NCI-H1048 (cell line): ENCODE measurements at places on chromosomes 3 and 15.

DNA sequence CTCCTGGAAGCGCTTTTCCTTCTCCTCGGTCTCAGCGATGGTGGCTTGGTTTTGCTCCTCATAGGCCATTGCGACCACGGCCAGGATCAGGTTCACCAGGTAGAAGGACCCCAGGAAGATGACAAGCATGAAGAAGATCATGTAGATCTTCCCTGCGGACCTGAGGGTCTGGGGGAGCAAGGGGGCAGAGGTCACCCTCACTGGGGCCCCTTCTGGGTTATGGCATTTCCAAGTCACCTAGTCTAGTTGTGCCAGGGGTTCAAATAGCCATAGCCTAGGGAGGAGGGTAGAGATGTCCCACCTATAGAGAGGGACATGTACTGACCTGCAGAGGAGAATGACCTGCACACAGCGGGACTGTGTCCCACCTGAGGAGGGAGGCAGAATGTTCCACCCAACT, 43.5 kb downstream of the SCN5A start:
- no peak for DNase-seq

GRCh38 chr15:92051716-92052115, 198.2 kb downstream of the SLCO3A1 start:
- DNase-seq, result no peak

DNA sequence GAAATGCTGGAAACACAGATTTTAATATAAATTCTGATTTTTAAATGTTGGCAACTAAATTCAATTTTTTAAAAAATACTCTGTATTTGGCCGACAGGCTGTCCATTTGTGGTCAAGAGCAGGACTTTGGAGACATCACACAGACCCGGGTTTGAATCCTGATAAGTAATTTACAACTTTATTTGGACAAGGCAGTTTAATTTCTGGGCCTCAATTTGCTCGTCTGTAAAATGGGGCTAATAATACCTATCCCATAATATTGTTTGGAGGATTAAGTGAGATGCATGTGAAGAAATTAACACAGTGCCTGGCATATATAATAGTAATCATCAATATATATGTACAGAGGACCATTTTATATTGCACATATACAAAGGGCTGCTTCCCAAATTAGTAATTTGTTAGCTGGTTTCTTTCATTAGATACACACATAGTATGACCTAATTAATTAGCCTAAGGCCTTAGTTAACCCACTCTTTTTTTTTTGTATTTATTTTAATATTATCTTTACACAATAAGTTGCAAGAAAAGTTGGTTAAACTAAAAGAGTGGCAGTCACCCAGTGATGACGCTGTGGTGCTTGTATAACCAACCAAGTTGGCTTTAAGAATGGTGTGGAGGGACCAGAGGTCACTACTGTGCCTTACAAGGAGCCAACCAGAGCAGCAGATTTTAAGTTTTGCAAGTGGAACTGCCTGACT, 665 bp downstream of the PIGB start:
- DNase-seq, result no peak

GRCh38 chr3:128236657-128237056, 83.4 kb downstream of the EEFSEC start:
- no peak for DNase-seq

DNA sequence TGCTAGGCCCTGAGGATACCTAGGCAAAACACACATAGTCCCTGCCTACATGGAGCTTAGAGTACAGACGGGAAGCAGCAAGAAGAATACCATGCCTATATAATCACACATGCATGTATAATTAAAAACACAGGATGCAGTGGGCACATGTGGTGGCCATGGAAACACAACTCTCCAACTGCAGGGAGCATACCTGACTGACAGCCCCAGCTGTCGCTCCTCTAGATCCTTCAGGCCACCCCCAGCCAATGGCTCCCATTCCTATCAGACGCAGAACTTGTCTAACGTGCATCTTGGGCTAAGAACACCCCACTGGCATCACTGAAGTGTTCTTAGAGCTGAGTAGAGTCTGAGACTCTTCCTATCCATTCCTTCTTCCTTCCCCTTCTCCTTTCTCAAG, 125.5 kb upstream of the FRMD4B start:
- DNase-seq, result no peak

DNA sequence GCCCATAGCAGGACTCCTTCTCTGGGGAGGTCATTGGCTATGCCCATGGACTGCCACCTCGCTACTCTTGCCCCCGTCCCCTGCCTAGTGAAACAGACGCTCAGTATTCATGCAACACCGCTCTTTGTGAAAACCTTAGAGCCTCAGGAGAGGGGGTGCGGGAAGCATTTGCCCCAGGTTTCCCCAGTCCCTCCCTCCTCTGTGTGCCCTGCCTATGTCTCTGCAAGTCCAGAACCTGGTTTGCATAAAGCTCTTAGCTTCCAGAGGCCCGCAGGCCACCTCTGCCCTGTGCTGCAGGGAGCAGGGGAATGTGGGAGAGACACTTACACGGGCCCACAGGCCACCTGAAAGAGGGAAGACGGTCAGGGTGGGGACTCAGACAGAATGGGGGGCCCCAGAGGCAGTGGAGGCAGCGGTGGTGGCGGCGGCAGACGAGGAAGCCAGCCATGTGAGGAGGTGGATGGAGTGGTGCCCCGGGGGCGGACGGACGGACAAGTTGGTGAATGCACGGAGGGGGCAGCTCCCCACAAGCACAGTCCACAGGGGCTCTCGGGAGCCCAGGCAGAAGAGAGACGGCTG, 33.8 kb upstream of the CTSH start:
- no peak for DNase-seq

DNA sequence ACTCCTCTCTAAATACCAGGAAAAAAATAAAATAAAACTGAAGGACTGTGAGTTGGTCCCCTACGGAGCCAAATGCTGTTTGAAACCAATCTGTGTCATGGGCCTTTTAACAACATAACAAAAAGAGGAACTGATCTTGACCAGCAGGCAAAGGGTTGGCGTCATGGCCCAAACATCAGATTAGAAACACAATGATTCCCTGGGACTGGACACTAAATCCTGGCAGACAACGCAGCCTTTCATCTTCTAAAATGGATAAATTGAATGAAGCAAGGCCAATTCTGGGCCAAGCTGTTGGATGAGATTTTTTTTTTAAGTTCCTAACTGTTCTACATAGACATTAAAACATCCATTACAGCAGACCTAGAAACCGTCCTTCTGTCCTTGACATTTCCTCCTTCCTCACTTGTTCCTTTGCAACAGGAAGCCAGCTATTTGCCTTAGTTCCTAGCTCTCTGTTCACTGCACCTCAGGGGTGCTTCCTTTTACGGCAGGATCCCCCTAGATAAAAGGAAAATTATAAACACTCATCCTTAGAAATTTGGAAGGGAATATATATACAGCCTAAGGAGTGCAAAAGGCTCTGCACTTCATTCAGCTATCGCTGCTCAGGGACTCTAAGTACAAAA, 21.6 kb upstream of the TAFA4 start:
- DNase-seq, result no peak

- no peak for DNase-seq
These were observed 41.2 kb downstream of the HPS3 start for GRCh38 chr3:149170672-149171071.

GRCh38 chr3:164984947-164985346, 93.3 kb downstream of the SI start:
- DNase-seq, result no peak

DNA sequence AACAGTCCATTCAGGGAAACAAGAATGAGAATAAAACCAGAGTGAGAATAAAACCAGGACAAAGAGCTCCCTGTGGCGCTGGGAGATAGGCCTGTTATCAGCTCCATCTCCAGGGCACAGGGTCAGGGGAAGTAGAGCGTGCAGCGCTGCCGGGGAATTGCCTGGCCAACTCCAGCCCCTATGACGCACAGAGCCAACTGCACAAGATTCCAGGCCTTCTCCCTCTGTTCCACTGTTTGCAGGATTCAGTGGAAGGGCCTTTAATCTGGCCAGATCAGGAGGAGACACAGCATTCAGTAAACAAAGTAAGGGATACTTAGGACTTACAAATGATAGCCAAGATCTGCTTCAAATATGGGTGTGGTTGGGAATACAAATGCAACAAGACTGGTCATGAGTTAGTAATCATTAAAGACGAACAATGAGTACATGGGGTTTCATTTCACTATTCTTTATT, 49.4 kb downstream of the ITGB5 start:
- DNase-seq, result no peak

DNA sequence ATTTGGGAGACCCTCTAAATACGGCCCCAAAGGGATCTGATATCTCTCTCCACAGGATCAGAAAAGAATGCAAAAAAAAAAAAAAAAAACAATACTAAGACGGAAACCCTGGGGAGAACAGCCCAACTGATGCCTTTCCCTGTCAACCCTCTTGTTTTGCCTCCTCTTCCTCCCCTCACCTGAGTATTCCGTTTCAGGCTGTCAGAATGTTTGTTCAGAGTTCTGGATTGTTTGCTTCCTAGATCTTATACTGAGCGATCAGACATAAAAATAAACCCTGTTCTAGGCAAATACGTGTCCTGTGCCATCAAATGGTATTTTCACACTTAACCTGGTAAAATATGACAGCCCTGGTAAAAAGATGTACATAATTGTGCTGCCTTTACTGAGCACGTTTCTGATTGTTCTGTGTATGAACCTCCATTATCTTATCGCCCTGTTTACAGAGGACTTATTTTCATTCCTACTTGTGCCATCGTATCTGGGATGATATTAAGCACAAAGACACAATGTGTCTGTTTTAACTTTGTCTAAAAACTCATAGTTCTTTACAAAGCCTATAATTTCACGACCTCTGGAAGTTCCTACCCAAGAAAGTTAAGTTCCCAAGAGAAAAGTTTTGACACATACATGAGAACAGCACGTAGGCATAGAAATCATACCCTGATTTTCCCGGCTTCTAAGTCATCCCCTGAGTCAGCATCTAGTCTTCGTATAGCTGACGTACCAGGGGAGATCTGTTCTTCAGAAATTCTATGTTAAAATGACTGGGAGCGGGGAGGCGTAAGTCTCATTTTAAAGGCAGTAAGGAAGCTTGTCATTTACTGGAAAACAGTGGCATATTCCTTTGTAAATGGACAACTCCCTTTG, 856 bp downstream of the ZBTB38 start:
- DNase-seq, result no peak

- no peak for DNase-seq
These were observed 128.2 kb downstream of the SUCLG2 start for GRCh38 chr3:67526246-67526645.

DNA sequence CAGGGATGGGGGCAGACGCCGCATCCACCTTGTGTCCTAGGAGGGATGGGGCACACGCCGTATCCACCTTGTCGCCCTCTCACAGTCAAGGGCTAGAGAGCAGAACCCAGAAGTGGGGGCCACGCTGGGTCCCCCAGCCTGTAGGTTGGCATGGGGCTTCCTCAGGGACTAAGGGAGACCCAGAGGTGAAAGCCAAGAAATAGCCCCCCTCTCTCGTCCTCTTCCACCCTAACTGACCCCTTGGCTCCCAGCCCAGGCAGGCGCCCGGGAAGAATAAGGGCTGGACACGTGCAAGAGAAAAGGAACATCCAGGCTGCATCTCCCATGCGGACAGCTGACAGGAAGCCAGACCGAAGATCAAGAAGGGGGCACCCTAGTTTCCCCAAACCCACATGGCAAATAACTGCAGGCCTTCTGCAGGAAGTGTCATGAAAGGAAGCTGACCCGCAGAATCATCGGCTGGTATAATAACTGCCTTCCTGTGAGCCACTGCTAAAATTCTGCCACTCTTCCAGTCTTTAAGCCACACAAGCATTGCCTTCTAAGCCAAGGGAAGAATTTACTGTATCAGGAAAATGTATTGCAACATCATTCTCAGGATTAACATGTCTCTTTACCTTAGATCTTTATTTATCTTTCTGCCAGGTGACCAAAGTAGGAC, 38.5 kb upstream of the TFRC start:
- no peak for DNase-seq

DNA sequence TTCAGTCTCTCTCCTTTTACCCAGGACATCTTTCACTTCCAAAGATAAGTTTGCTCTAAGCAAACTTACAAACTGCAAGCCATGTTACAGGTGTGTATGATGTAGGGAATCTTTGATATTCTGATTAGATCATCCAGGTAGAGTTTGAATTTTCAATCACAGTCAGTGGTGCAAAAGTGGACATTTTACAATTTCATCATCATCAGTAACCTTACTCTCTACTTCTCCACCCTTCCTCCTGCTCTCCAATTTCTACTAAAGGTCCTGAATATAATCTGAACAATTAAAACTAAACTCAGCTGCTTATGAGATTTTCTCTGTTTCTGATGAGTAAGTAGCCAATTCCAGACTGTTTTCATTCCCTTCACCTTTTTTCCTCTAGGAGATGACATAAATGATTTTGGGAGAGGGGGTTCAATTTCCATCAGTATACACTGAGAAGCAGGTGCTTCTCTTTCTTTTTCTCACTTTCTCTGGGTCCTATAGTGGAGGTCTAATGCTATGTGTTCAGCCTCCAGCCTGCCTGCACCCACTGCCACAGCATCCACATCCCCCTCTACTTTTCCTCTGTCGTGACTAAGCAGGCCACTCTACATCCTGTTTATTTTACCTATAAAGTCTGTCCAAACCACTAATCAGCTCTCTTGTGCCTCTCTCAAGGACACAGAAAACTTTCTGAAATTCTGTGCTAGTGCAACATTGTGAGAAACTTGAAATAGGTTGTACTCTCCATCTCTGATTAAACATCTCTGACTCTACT, 27.6 kb downstream of the SUCNR1 start:
- no peak for DNase-seq

DNA sequence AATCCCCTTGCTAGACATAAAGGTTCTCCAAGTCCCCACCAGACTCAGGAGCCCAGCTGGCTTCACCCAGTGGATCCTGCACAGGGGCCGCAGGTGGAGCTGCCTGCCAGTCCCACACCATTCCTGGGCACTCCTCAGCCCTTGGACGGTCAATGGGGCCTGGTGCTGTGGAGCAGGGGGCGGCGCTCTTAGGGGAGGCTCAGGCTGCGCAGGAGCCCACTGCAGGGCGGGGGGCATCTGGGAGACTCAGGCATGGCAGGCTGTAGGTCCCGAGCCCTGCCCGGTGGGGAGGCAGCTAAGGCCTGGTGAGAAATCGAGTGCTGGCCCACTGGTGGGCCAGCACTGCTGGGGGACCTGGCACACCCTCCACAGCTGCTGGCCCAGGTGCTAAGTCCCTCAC, 75.1 kb upstream of the TBC1D5 start:
- no peak for DNase-seq

DNA sequence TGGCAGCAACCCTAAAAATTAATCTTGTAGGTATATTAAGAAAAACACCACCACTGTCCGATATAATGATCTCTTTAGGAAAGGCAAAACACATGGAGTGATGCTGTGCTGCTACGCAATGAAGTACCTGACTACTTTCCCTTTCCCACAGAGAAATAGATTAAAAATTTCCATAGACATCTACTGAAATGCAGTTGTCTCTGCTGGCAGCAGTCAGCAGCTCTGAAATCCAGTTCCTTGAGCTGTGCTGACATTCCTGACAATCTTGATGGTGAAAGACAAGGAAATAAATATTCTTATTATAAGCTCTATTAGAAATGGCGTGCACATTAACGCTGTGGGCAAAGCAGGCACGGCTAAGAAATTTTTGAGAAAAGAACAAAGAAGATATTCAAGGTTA, 287.6 kb downstream of the IL5RA start:
- no peak for DNase-seq

GRCh38 chr3:102083473-102083872, 234.2 kb downstream of the NFKBIZ start:
- DNase-seq, result no peak

- DNase-seq, result no peak
These were observed 4.2 kb upstream of the RAB8B start for GRCh38 chr15:63185206-63185605.

- DNase-seq, result no peak
These were observed 206.8 kb upstream of the TPRG1 start for GRCh38 chr3:188964957-188965356.
